ENCODE measurements at places on chromosomes 5 and 9. TPM values are rescaled to one million over a fixed set of nuclear protein-coding genes. Genes with fewer than 3 reads are reported as not detected.
A peak's percentile ranks its signal among the peaks of the same experiment; 100 is the strongest.

GRCh38 chr9:127987103-127987614 lies 6.4 kb upstream of the EEIG1 start:
- peak; percentile 75 for DNase-seq

DNA sequence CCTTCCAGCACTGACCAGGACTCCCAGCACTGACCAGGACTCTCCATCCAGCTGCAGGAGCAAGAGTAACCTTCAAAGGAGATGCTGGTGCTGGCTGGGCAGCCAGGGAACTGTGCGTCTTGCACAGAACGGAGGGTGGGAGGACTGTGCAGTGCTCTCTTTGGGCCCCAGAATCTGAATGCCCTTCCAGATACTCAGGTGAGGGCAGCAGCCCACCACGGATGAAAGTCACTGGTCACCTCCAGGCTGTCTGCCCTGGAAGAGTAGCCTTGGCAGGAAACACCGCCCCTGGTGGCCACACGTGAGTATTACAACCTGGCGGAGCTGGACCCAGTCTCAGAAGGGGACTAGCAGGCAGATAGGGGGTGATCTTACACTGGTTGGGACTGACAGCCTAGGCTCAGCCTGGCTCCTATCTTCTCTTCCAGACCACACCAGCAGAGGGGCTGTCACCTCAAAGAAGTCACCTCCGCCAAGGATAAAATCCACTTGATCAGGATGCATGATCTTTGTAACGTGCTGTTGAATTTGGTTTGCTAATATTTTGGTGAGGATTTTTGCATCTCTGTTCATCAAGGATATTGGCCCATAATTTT lies 4.8 kb upstream of the SARDH start:
- DNase-seq, result peak; percentile 67

- DNase-seq, result no peak
Observed at GRCh38 chr9:90970608-90971007, 169.0 kb downstream of the SYK start.

DNA sequence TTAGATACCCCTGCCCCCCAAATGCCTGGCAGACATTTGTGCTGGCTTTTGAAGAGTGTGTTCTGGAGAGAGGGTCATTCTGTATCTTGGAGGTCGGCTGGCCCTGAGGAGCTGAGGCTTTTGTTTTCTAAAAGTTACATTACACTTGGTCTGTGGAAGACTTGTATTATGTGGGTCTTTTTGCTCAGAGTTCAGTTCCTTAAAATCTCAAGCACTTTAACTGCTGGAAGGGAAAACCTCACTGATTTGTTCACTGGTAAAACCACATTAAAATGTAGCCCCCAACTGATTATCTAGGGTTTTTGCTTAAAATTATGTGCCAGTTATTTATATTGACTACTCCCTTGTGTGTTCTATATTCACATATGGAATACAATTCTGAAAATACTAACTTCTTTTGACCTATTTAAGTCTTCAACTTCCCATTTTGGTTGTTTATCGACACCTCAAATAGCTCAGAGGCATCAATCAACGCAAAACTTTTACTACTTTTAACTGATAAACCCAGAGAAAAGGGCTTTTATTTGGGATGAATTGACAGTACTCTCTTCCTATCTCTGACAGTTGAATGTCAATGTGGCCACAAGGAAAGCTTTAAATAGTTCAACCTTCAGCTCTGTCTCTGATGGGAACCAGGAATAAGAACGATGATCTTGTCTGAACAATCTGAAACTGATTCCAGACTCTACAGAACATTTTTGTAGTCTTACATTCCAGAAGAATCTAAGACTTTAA lies 54.0 kb upstream of the MAP3K1 start:
- DNase-seq, result no peak

DNA sequence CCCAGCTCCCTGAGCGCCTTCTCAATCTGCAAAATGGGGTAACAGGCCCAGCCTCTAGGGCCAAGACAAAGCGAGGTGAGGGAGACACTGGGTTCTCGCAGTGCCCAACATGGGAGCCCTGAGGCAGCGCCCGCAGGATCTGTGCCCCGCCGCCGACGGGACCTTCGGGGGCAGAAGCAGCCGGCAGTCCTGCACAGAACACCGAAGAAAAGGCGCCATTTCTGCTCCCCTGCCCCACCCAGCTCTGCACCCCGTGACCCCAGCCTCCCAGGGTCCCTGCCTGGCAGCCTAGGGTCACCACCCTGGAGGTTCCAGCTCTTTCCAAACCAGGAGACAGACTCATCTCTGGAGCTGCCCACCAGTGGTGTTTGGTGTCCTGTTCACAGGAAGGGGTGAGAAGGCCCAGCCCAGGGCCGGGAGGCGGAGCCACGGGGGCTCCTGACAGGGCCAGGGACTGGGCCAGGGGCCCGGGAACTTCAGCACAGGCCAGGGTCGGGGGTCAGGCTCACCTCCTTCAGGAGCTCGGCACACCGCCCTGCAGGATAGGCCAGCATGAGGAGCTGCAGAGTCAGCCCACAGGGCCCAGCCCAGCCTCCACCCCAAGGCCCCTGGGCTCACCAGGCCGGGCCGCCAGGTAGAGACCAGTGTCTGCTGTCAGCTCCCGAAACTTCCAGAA lies 3.3 kb downstream of the LCN8 start:
- no peak for DNase-seq

- DNase-seq, result no peak
Observed at GRCh38 chr9:130327070-130327780, 61.7 kb downstream of the HMCN2 start.

GRCh38 chr5:143758750-143759149 lies 53.2 kb upstream of the HMHB1 start:
- no peak for DNase-seq

DNA sequence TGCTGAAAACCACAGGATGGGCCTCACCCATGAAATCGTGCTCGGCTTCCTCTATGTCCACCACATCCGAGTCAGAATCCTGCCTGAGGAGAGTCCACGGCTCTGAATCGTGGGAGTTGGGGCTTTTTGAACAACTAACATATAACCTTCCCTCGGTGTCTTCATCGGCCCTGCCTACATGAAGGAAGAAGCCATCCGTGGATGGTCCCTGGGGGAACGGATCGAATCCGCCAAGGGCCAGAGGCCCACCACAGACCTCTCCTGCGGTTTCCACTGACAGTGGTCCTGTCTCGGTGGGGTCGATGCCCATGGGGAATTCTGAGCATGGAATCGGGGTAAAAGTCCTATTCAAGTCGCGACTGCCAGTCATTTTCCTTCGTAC lies 85.0 kb downstream of the CAMSAP1 start:
- no peak for DNase-seq

GRCh38 chr9:8391132-8391531 lies 591.6 kb upstream of the DMAC1 start:
- no peak for DNase-seq

DNA sequence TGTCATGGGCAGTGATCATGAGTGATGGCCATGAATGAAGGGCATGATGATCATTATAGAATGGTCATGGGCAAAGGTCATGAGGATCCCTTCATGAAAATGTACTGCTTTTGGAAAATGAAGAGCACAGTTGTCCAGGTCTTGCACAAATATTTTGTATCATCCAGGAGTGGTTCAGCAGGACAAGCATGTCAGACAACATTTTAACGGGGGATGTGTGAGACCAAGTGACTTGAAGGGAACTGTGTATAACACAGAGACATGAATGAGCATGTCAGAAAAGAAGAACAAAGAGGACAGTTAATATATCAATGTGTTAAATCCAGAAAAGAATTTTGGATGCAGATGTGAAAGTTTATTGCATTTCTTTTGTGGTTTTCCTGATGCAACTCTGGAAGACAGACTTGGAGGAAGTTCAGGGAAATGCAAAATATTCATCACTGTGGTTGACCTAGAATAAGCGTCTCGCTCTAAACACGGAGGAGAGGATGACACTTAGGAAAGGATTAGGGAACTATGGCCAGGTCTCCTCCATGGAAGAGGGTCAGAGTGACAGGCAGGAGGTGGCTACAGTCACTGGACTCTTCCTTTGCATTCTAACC lies 116.1 kb upstream of the IRX4 start:
- no peak for DNase-seq

DNA sequence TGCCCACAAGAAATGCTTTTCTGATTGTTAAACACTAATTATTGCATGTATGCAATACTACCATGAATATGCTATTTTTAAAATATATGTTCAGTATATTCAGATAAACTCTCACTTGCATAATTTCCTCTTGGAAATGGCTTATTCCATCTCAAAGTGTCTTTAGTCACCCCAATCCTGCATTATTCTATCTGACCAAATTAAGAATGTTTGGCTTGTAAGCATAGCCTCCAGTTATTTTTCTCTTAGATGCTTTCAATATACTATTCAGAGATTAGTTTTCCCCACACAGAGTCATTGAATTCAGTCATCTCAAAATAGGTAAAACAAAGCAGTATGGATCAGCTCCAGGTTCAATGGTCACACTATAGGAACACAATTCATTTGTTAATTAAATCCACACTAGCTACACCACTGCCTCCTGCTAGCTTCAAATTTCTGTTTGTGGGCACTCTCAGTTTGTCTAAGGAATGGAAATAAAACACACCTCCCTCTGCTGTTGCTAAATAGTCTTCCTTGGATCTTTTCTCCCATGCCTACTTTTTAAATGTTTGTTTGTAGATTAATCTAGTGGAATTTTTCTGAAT lies 134.6 kb upstream of the TBCA start:
- no peak for DNase-seq

DNA sequence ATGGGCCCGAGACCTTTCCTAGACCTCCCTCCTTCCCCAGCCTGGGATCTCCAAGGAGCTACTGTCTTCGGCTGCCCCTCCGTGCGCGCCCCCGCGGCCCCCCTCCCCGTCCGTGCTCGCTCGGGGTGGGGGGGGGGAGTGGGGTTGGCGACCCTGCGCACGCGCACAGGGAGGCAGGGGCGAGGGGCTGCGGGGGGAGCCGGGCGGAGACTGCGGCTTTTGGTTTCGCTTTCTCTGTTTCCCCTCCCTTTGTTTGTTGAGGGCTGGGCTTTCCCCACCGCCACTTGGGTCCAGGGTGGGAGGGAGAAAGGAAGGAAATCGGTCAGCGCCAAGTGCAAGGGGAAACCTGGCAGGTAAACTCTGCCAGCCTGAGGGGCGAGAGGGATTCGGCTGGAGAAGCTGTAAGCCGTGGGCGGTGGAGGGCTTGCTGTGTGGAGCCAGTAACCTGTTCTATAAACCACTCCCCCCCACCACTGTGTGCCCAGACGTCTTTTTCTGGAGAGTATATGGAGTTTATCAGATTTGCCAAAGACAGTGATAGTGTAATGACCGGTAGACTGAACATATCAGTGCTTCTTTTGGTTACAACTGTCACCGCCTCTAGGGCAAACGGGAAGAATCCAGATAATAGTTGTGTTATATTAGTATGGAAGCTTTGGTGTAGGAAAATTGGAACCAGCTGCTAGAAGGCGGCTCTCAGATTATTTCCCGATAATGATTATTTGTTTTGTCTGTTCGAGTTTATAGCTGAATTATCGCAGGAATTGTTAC lies 684 bp downstream of the DNAJA1 start:
- peak; percentile 24 for DNase-seq

- DNase-seq, result peak; percentile 74
Observed at GRCh38 chr5:34587355-34588241, 68.5 kb upstream of the RAI14 start.

The RNF208 gene
- 1.9 TPM for total RNA-seq

The UGT3A2 gene
- total RNA-seq, result not detected

The GABRA6 gene
- total RNA-seq, result not detected

The OLFM1 gene
- total RNA-seq, result not detected

The PCDHA13 gene
- not detected for total RNA-seq

The GCNT4 gene
- total RNA-seq, result 5.1 TPM

The ASPN gene
- 4.4 TPM for total RNA-seq
